ENCODE measurements at places on chromosomes 5 and 9.

DNA sequence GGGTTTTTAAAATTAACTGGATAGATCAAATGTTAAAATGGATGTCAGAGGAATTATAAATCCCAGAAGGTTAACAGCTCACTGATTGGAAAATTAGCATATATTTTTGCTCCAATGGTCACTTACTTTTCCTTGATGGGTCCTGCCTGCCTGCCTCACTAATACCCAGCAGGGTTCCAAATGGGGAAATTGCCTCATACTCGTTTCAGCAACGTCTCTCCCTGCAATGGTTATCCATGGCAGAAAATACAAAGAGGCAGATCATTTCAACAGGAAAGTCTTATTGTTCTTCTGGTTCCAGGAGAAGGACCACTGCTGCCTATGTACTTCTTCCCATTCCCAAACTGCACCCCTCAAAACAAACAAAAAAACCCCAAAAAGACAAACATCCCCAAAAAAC lies 71.3 kb downstream of the ERP44 start:
- DNase-seq, result no peak

DNA sequence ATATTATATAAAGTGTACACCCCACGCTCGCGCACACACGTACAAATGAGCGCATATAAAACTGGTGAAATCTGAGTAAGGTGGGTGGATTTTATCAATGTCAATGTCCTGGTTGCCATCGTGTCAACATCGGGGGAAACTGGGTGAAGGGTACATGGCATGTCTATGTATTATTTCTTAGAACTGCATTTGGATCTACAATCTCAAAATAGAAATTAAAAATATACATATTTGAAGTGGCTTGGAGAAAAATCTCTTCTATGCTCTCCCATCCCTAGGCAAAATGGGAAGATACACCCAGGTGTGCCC lies 763 bp upstream of the WHRN start:
- no peak for DNase-seq

GRCh38 chr5:1508659-1509290 lies 15.0 kb downstream of the LPCAT1 start:
- DNase-seq, result no peak

DNA sequence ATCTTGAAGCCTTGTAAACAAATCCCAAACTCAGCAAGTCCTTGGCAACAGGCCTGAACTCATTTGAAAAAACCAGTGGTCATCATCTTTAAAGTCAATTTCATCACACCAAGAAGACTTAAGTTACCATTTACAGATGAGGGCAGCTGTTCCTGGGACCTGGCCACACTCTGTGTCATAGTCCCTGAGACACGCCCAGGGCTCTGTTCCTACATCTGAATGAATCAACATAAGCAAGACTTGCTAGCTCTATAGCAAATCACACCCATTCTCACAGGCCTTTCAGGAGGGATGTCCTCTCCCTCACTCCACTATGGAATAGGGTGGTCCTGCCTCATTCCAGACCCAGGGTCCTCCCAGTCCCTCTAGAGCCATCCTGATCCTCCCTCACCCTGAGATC lies 142.8 kb downstream of the NSG2 start:
- DNase-seq, result no peak

DNA sequence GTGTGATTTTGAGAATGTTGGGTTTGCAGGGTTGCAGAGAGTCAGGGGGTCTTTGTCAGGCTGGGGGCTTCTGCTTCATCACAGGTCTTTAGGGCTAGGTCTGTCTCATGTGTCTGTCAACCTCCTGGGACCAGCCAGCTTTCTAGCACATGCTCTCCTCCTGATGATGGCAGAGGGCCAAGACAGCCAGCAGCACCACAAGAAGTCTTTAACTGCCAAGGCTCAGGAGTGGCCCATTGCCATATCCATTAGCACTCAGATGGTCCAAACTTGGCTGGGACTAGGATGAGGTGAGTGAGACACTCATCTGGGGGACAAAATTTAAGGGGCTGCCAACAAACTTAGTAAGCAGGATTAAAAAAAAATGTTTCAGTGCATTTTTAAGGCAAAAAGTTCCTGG lies 384.2 kb upstream of the CDH10 start:
- DNase-seq, result no peak

DNA sequence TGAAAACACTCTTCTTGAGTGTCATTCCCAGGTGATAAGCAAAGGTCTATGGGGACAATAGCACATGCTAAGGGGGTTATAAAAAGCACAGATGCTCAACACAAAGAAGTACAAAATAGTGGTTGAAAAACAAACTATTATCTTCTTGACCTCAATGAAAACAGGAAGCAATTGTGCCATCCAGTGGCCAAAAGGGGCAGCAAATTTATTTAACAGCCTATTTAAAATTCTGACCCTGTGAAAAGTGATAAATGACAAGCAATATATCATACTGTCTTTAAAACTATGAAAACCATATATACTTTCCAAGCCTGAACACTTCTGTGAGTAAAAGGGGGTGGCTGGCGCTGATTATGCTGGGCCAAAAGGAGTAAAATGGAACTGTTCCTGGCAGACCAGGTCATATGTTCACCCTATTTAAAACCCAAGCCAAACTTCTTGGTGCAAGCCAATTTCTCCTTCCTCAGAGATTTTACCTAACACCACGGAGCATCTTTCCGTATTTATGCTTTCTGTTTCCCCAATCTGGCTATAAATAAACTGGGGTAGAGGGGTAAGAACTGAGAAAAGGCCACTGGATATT lies 29.7 kb downstream of the TEX10 start:
- no peak for DNase-seq

DNA sequence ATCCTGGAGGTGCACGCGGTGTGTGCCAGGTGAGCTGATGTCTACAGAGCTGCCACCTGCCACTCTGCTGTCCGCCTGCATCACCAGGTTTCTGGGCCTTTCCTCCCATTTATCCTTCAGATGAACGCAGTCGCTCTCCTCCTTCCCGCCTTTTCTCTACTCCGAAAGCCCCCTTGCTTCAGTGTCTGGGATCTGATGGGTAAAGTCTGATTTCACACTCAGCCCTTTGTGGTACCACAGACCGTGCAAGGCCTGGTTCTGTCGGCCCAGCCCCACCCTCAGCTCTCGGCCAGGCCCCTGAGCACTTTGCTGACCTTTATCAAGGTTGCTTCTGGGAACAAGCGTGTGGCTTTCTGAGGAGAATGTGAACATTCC lies 32.5 kb downstream of the GLT6D1 start:
- DNase-seq, result no peak

- DNase-seq, result no peak
These were observed 52.5 kb upstream of the SEMA6A start for GRCh38 chr5:116626945-116627679.
